Stimulated activated CD8-positive, alpha-beta memory T cell treated with anti-CD3 and anti-CD28 coated beads, Interleukin-12 subunit alpha, Interleukin-12 subunit beta, amount 100 ng/mL, for 4 hours (primary cell): ENCODE measurements at places on chromosomes 3 and 15.

- no peak for DNase-seq
These were observed 50.6 kb upstream of the TBC1D23 start for GRCh38 chr3:100209948-100210771.

DNA sequence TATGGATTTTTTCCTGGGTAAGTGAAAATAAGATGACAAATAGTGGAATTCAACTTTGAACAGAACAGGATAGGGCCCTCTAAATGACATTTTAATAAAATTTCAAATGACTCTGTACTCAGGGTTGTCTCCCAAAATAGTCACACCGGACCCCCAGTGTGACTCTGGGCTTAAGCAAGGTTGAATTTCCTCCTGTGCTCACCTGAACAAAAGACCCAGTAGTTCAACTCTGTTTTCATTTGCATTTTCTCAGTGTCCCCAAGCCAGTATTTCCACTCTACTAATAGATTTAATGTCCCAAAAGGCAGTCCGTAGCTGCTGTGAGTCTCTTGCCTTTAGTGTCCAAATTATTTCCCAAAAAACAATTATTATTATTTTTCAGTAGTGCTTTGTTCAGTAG lies 296.6 kb downstream of the PLOD2 start:
- no peak for DNase-seq

DNA sequence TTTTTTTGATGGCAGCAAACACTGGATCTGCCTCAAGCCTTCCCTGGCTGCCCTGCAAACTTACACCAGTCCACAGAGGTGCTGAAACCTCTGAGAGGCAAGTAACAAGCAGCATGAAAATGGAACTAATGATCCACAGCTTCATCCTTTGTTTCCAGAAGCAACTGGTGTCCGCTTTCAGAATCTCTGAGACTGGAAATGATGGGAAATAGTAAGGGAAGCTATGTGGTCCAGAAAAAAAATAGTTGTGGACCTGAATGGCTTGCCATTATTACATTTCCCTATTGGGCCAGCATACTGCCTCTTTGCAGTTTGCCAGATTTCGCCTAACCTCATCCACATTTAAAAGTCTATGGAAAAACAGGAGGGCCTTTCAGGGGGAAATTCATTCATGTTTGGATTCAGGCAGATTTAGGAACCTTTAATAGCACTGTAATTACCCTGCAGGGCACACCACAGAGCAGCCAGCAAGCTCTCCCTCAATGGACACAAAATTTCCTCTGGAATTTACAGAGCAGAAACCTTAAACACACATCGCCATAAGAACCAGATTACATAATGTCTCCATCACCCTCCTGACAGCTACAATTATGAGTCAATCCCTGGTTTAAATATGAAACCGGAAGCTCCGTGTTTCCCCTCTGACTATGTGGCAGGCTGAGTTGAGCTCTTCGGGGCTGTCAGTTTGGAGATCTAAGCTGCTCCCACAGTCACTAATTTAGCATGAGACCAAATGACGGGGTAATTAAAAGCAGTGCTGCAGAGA lies 134.4 kb downstream of the TMCO5A start:
- DNase-seq = no peak

DNA sequence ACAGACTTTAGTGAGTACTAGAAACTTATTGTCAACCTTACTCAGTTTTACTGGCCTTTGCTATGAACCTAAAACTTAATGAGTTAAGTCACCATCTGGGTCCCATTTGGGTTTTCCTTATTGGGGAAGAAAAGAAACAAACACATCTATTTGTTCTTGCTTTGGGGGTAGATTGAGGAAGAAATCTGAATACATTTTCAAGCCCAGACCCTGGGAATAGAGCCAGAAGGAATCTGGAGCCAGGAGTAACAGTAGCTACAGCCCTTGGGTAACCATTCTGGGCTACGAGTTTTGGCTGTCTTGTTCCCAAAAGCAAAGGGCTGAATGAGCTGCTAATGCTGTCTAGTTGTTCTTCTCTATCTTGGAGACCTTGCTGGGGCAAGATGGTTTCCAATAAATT lies 16.5 kb downstream of the SLC12A1 start:
- no peak for DNase-seq

DNA sequence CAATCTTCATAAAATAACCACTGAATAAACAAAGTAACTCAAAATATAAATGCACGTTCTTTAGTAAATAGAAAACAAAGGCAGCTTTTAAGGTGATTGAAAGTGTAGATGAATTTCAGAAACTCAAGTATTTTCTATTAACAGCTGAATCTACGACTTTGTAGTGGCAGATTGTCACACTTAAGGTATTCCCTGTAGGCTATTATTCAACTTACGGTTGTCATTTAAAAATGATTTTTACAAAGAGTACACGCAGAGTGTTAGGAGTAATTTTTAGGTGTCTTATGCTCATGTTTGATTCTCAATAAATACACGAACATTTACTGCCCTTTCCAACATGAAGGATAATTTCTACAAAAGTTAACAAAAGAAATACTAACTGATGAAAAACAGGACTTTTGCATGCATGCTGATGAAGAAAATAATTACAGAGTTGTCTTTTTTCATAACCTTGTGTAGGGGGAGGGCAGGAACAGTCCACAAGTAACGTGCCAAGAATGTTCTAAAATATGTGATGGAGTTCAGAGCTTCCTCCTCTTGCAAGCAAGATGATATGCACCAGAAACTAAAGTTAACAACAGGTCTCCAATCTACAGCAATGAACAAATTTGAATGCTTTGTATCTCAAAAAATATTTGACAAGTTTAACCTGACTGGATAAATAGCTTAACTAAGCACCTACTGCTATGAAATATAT lies 16.7 kb downstream of the DCBLD2 start:
- DNase-seq = no peak
